Activated CD8-positive, alpha-beta memory T cell treated with anti-CD3 and anti-CD28 coated beads for 48 hours (primary cell): ENCODE measurements at places on chromosomes 1 and 21.

GRCh38 chr1:242187816-242188215 lies 188.9 kb upstream of the MAP1LC3C start:
- no peak for DNase-seq

DNA sequence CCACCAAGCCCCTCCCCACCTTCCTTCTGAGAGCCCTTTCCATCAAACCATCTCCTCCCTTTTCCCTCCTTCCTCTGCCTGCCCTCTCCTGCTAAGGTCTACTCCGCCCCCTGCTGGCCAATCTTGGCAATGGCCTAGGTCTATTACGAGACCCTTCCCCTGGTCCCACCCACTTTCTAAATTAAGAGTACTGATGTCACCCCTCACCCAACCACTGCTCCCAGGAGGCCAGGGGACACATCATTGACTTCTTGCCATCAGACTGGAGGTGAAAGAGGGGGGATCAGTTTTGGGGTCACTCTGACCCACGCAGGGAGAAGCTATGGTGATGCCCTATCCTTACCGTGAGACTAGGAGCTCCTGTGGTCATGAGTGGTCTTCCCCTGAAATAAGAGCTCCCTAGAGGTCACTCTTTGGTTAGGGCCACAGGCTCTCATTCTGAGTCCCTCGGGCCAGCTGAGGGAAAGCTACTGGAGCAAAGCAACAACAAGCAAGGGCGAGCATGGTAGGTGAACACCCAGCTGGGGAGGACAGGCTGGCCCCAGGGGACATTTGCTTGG lies 34.6 kb upstream of the S100A7 start:
- DNase-seq = peak; percentile 89

DNA sequence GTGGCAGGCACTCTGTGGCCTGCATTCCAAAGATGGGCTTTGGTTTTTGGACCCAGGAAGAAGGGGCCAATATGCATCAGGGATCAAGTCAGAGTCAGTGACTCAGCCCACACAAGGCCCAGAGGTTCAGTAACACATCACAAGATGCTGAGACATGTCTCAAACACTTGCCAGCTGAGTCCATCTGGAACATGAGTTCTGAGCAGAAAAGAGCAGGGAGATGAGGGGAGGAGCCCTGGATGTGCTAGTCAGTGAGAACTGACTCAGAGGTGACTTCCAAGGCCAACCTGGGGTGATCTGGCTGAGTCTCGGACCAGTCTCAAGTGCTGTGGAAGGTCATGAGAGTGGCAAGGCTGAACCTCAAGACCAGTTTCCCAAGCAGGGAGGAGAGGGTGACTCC lies 150.1 kb downstream of the CDC7 start:
- DNase-seq = no peak

DNA sequence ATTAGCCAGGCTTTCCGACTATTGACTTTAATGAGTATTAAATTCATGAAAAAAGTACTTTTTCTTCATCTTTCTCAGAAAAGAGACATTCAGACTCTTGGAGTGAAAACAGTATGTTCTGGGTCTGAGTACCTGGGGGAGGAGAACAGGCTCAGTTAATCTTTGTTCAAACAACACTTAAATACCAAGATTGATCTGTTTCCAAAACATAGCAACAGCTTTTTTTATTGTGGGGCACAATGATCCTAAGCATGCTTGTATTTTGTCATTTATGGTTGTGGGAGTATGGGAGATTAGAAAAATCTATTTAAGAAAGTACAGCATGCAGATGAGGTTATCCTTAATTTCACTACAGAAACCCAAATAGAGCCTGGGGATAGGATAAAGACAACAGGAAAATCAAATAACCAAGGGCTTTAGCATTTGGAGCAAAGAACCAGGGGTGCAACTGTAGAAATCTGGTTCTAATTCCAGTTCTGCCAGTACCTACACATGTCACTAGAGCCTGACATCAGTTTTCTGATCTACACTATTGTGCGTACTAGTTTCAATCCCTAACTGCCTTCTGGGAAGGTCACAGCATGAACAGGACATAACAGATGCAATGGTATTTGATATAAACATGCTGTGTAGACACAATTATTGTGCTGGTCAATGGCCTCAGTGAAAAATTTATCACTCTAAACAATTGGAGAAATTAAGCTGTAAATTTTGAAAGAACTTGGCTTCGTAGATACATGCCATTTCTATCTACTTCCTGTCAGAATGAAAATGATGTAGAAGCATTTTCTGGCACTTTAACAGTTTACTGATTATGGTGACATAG lies 91.2 kb downstream of the KCNK1 start:
- DNase-seq = no peak

DNA sequence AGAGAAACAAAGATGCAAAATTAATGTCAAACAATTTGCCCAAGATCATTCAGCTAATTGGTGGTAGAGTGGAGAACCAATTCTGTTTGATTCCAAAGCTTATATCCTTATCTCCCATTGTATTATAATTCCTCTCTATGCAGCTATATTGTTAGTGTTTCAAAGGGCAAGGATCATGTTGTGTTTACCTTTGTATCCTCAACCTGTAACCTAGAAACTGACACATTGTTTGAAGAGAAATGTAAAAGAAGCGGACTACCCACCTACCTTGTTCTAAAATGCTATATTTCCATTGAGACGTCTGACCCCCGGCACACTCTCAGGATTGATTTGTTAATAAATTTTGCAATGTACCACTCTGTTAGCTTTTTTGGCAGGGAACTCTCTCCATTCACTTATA lies 9.3 kb downstream of the RAVER2 start:
- DNase-seq = no peak

- DNase-seq = peak; percentile 18
These were observed 38.5 kb downstream of the CHD5 start for GRCh38 chr1:6141592-6141991.

DNA sequence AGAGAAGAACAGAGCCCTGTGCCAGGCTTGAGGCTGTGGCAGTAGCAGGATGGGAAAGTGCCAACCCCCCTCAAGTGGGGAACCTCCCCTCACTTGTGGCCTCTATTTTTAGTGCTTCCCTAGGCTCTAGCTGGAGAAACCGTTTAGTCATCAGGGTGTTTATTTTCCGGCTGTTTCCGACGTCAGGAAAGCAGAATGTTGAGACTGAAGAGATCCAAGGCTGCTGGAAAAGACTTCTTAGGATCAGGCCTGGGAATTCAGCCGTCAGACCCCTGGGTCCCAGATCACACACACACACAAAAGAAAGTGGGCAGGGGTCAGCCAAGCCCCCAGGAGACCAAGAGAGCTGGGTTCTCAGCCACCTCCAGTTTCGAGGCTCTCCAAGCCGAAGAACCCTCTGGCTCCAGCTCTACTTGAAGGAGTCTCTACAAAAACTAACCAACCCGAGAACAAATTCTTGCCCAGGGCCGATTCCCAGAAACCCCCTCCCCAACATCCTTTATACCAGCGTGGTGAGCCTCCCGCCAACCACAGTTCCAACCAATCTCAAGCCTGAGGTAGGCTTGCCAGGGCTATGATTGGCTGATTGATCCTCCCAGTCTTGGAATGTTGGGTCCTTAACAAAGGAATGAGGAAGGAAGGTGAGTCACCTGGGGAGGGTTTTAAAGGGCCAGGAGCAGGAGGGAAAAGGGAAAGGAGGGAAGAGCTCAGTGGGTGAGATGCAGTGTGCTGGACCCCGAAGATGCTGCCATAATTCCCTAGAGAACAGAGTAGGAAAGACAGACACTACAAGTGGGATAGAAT lies 2.5 kb upstream of the MEF2D start:
- DNase-seq = no peak

DNA sequence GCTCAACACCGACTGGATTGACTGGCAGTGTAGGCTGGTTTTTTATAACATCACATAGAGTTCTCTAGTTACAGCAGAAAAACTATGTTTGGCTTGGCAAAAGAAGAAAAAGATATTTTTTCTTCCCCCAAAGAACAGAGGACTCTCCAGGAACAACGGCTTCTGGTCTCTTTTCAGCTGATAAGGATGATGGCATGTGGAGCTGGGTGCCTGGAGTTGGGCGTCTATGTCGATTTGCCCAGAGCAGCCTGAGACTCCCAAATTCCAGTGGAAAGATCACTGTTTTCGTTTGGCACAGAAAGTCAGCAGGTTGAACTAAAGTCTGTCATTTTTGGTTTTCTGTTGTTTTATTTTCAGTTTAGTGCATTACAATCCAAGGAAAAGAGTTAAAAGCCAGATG lies 91.1 kb downstream of the SMYD2 start:
- no peak for DNase-seq

- DNase-seq = no peak
These were observed 43.3 kb upstream of the LPAR3 start for GRCh38 chr1:84936116-84936810.

GRCh38 chr1:89170170-89171066 lies 5.4 kb downstream of the GBP7 start:
- DNase-seq = no peak

- no peak for DNase-seq
These were observed 3.8 kb downstream of the UBE2G2 start for GRCh38 chr21:44797775-44798174.

DNA sequence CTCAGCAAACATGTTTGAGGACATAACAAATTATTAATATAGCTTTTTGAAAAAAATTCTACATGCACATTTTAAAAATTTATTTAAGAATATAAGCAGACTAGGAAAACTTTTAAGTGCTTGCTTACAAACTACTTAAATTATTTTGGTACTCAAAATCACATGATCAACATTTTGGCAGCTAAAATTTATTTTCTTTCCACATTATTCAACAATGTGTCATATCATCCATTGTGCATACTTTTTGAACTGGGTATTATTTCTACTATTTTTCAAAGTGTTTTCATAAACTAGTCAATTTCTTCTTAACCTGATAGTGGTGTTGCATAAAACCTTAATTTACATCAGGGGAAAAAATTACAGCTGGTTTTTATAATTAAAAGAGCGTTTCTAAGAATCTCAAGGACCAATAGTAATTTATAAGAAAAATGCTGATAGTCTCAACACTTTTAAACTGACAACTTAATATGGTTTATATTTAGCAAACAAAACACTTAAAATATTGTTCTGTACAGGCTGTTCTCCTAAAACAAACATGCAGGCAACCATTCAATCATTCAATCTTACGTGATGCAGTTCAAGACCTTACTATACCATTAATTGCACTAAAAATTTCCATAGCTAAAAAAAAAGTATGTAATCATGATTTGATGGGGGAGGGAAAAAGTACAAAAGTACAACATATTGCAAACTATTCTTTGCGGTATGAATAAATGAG lies 105.0 kb downstream of the GPATCH2 start:
- no peak for DNase-seq

- DNase-seq = peak; percentile 41
These were observed 25.6 kb downstream of the ZBTB17 start for GRCh38 chr1:15950302-15950701.

GRCh38 chr1:85460555-85461088 lies 4.3 kb downstream of the DDAH1 start:
- no peak for DNase-seq

- no peak for DNase-seq
These were observed 2.2 kb downstream of the NUAK2 start for GRCh38 chr1:205319081-205320018.

DNA sequence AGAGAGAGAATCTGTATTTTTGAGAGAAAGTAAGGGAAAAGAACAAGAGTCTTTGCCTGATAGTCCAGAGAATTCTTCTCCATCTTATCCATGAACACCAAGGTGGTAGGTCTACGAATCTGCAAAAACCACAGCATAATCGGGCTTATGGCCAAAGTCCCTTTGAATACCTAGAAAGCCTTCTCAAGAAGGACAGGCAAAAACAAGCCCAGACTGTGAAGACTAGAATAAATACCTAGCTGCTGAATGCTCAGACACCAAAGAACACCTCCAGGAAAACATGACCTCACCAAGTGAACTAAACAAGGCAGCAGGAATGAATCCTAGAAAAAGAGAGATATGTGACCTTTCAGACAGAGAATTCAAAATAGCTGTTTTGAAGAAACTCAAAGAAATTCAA lies 79.2 kb downstream of the HFM1 start:
- no peak for DNase-seq

GRCh38 chr1:243763806-243764205 lies 86.2 kb downstream of the AKT3 start:
- DNase-seq = no peak

DNA sequence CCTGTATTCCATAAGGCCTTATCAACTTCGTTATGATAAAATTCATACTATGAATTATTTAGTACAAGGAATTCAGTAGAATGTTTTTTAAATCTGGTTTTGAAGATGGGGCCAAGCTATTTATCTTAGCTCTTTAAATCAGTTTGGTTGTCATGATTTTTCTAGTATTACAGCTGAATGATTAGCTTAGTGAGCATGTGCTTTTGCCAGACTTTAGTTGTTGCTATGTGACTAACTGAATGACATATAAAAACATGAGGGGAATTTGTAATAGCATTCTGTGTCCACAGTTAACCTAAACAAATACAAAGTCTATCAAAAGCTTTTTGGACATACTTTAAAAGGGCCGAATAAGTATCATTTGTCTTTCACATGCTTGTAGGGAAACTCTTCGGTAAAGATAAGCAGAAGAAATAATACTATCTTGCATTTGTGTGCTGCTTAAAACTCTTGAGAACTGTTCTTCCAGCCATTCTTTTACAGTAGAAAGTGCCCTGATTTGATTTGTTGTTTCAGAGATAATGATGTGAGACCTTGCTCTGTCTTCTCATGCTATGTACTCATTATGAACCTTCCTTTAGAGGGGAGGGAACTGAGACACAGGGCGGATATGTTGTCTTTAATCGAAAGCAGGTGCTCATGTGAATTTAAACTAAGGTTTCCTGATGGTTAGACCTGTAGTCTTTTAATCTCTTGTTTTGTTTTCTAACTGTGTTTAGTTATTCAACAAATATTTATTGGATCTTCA lies 18.8 kb downstream of the NEK7 start:
- no peak for DNase-seq

GRCh38 chr1:154792899-154793298 lies 77.2 kb downstream of the KCNN3 start:
- DNase-seq = no peak

GRCh38 chr1:190679044-190679443 lies 201.4 kb upstream of the BRINP3 start:
- DNase-seq = no peak

DNA sequence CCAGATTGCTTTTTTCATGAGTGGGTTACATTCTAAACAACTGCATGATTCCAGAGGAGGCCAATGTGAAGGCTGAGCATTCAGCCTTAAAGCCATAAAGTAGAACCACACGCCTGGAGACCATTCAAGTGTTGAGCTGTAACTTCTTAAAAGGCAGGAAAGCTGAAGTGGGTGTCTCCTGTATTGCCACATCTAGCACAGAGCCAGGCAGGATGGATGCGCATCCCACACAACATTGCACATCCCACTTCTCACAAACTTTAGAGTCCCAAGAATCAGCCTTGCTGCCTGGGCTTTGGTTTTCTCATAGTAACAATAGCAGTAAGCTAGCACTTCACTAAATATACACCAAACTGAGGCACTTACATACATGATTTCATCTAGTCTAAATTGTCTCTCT lies 151.7 kb downstream of the DAB1 start:
- DNase-seq = no peak

GRCh38 chr1:169594391-169594790 lies 8.1 kb upstream of the F5 start:
- DNase-seq = no peak
